ENCODE measurements at places on chromosomes 4 and X. TPM values are rescaled to one million over a fixed set of nuclear protein-coding genes. Genes with fewer than 3 reads are reported as not detected.

- no peak overlapping the region for H3K27ac ChIP-seq
- H3K4me3 ChIP-seq: no peak overlapping the region
- H3K4me1 ChIP-seq: no peaks in the 10 kb centered on the region
- DNase-seq: no peak
- H3K36me3 ChIP-seq: no peaks in the 10 kb centered on the region
Measured at GRCh38 chr4:54685810-54686209, 28.1 kb downstream of the KIT start.

DNA sequence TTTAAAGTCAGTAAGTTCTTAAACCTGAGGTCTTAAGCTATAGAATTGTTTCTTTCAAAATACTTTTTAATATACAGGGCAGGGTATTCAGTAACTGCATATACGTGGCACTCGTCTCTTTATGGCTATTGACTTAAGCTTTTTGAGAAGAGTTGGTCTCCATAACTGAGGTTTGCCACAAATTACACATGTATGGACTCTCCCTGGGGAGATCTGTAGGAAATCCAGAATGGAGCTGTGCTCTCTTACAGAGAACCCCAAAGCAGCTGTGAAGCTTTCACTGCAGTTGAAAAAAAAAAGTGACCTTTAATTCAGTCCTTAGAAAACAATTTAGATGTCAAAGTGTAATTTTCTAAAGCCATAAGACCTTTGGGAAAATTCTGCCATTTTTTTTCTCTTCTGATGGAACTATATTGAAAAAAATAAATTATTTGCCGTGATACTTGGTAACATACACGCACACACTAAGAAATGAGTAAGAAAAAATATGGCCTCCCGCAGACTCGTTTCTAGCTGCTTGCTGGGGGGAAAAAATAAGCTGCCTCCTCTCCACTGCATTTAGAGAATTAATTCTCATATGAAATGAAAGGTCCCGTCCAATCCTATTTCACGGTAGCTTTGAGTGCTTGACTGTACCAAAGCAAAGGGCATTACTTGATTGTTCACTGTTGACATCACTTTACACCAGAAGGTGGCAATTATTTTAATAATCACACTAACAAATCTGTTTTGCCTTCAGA is 159.4 kb upstream of the TENM3 start:
- no peaks in the 10 kb centered on the region for H3K36me3 ChIP-seq
- no peak for DNase-seq
- no peaks in the 10 kb centered on the region for H3K4me1 ChIP-seq
- H3K27me3 ChIP-seq: no peaks in the 10 kb centered on the region
- no peak overlapping the region for H3K27ac ChIP-seq

DNA sequence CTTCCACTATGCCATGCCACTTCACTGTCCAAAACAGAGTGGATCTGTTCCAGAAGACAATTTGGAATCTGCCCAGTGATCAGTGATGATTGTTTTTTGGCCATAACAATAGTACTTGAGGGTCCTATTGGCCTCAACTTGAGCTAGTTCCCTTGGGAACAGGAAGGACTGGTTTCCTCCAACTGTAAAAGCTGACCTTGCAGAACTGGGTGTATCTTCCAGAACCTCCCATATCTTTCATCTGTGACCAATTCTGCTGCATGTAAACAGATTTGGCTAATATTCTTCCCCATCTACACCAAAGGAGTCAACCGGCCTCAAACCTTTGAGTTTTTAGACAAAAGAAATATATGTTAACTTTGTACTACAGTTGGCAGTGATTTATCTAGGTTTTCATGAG is 165.1 kb upstream of the TRPC5 start:
- H3K36me3 ChIP-seq: no peaks in the 10 kb centered on the region
- no peak overlapping the region for H3K4me3 ChIP-seq
- H3K4me1 ChIP-seq: no peaks in the 10 kb centered on the region
- no peaks in the 10 kb centered on the region for H3K27me3 ChIP-seq
- H3K27ac ChIP-seq: no peak overlapping the region

ITIH6 gene
- not detected for total RNA-seq

DNA sequence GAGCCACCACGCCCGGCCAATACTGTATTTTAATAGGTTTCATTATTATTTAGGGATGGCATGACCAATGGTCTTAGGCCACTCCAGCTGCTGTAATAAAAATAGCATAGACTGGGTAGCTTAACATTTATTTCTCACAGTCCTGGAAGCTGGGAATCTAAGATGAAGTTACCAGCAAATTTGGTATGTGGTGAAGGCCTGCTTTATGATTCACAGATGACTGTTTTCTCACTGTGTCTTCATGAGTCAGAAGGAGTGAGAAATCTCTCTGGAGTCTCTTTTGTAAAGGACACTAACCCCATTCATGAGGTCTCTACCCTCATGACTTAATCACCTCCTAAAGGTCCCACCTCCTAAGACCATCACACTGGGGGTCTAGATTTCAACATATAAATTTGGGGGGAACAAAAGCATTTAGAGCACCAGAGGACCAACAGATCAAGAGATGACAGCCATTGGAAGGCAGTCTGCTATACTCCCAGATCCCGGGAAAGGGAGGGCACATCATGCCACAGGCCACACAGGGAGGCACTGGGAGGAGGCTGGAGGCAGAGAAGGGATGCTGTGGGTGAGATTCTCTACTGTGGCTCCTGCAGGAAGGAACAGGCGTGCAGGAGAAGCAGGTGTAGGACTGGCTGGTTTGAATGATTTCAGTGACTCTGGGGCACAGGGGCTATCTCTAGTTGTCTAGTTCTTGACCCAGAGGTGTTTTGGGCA is 335.8 kb upstream of the SFRP2 start:
- no peak overlapping the region for H3K27ac ChIP-seq
- H3K4me3 ChIP-seq: no peak overlapping the region
- H3K4me1 ChIP-seq: no peaks in the 10 kb centered on the region
- DNase-seq: no peak
- no peaks in the 10 kb centered on the region for H3K36me3 ChIP-seq
- no peaks in the 10 kb centered on the region for H3K27me3 ChIP-seq

DNA sequence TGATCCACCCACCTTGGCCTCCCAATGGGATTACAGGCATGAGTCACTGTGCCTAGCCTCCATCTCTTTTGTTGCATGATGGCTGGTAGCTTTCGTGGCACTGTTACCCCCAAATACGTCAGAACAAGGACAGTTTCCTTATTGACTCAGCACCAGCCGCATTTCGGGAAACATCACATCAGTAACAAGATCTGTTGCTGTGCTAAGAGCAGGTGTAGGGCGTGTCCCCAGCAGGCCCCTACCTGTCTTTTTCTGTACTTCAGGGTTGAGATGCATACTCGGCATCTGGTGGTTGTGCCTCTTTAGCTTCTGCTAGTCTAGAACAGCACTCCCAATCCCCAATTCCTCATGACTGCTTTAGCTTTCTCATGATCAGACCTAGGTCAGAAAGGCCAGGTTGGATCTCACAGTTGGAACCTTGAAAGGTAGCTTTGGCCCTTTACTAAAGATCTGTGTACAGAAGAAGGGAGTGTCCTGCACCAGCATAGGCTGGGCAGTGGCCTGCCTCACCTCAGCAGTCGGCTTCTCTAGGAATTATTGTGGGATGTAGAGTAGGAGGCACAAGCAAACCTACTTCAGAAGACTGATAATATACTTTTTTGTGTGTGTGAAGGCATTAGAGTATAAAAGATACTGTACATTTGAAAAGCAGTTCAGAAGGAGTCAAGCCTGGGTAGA is 36.8 kb downstream of the NSD2 start:
- no peak overlapping the region for H3K4me3 ChIP-seq
- H3K4me1 ChIP-seq: no peaks in the 10 kb centered on the region
- no peak for DNase-seq
- no peaks in the 10 kb centered on the region for H3K27me3 ChIP-seq
- no peak overlapping the region for H3K27ac ChIP-seq
- no peaks in the 10 kb centered on the region for H3K36me3 ChIP-seq

- H3K36me3 ChIP-seq: no peaks in the 10 kb centered on the region
- H3K4me3 ChIP-seq: no peak overlapping the region
- no peak for DNase-seq
- H3K27me3 ChIP-seq: no peaks in the 10 kb centered on the region
Measured at GRCh38 chr4:23937173-23937572, 47.3 kb upstream of the PPARGC1A start.

- no peaks in the 10 kb centered on the region for H3K27me3 ChIP-seq
- no peak overlapping the region for H3K27ac ChIP-seq
- DNase-seq: no peak
- no peaks in the 10 kb centered on the region for H3K36me3 ChIP-seq
- H3K4me3 ChIP-seq: no peak overlapping the region
Measured at GRCh38 chrX:96182366-96182765, 502.3 kb upstream of the DIAPH2 start.

GRCh38 chrX:132565273-132565672 is 76.4 kb upstream of the MBNL3 start:
- H3K27me3 ChIP-seq: peaks cover 3% of the 10 kb centered on the region
- no peak overlapping the region for H3K4me3 ChIP-seq
- no peaks in the 10 kb centered on the region for H3K36me3 ChIP-seq
- no peaks in the 10 kb centered on the region for H3K4me1 ChIP-seq
- no peak for DNase-seq
- H3K27ac ChIP-seq: no peak overlapping the region

DOK7 gene
- total RNA-seq: 6.3 TPM

- no peaks in the 10 kb centered on the region for H3K36me3 ChIP-seq
- H3K4me1 ChIP-seq: no peaks in the 10 kb centered on the region
- H3K4me3 ChIP-seq: no peak overlapping the region
- no peak for DNase-seq
- no peak overlapping the region for H3K27ac ChIP-seq
Measured at GRCh38 chr4:7915875-7916242, 23.8 kb downstream of the AFAP1 start.

NKX3-2 gene
- total RNA-seq: not detected

GRCh38 chr4:152462047-152462446 is 73.8 kb downstream of the FBXW7 start:
- no peaks in the 10 kb centered on the region for H3K27me3 ChIP-seq
- H3K4me1 ChIP-seq: no peaks in the 10 kb centered on the region
- H3K27ac ChIP-seq: no peak overlapping the region
- H3K36me3 ChIP-seq: no peaks in the 10 kb centered on the region

FAT4 gene
- 32.2 TPM for total RNA-seq

TSPYL2 gene
- 16.6 TPM for total RNA-seq
